ENCODE measurements at places on chromosomes 6 and 20.

DNA sequence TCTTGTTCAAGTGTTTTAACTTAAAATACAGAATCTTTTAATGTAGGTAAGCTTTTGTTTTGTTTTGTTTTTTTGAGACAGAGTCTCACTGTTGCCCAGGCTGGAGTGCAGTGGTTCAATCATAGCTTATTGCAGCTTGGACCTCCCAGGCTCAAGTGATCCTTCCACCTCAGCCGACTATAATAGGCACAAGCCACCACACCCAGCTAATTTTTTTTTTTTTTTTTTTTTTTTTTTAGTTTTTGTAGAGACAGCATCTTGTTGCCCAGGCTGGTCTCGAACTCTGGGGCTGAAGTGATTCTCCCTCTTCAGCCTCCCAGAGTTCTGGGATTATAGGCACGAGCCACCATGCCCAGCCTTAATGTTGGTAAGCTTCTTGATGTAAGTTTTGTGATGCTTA lies 3.3 kb downstream of the EFHC1 start:
- DNase-seq, result no peak

DNA sequence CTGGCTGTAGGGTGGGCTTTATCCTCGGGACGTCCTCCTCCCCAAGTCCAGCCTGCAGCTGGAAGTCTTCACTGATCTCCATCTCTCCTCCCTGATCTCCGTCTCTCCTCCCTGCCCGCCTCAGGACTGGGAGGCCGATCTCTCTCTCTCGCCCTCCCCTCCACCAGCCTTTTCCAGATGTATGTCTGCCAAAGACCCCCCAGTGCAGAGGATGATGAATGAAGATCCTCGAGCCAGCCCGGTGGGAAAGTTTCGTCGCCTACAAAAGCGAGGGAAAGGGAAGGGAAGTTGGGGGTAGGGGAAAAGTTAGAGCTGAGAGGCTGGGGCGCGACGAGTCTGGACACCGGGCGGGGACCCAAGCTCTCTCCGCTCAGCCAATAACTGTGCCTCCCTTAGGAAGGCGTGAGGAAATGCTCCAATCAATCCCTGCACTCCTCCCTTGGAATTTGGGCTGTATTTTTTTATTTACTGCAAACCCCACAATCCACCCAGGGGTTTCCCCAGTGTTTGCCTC lies 595 bp upstream of the SRF start:
- no peak for DNase-seq

DNA sequence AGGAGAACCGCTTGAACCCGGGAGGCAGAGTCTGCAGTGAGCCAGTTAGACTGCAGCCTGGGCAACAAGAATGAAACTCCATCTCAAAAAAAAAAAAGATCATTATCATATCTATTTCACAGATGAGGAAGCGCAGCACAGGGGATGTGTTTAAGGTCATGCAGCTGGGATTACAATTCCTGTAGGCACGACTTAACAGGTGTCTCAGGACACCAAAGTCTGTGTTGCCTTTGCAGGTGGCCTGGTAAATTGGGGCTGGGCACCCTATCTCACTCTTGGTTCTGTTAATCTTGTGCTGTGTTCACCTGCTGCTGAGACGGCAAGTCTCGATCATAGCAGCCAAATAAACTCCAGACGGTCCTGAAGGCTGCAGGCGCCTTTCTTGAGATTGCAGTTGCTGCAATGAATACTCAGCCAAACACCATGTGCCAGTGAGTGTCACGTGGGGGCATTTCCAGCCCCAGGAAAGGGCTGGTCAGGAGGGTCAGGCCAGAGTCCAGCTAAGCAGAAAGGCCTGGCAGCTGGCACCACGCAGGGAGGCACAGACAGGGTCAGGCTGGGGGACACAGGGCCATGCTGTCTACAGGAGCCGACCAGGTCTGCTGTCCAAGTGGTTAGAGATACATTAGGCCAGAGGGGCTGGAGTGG lies 55.8 kb downstream of the FGD2 start:
- no peak for DNase-seq

GRCh38 chr6:47650553-47651432 lies 47.6 kb upstream of the ADGRF4 start:
- DNase-seq, result no peak

- peak; percentile 59 for DNase-seq
Observed at GRCh38 chr6:75882734-75883133, 133.7 kb downstream of the MYO6 start.

DNA sequence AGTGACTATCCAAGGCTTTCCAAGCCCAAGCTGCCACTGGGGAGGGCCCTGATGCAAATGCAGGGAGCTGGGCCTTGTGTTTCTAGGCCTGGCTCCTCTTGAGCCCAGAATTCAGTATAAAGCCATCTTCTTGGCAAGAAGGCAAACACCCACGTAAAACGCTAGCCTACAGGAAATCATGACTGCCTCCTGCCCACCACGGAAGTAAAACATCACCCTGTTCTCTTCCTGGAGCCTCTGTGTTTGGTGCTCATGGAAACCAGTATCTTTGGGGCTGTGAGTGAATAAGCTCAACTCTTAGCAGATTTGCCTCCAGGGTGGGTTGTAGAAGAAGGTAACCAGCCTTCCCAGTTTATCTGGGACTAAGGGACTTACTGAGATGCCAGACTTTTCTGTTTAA lies 271.0 kb downstream of the ZNF217 start:
- no peak for DNase-seq

GRCh38 chr6:69593706-69594105 lies 203.1 kb downstream of the LMBRD1 start:
- DNase-seq, result no peak

- DNase-seq, result peak; percentile 99
Observed at GRCh38 chr6:43174263-43175112, 3.4 kb downstream of the SRF start.

DNA sequence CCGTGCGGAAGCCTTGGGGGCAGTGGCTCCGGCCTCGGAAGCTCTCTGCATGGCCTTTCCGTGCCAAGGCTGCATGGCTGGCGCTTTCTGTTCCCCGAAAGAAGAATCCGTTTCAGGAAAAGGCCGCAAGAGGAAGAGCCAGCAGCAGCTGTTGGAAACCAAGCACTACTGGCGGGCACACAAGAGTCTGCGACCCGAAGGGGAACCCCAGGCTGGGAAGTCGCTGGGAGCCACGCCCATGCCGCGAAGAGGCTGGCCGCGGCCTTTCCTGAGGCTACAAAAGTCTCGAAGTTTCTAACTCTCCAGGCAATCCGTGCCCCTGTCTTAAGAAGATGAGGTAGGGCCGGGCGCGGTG lies at the start of gene CGAS:
Gene CGAS (minus strand): TSS at position 191 of the 355 bp plus-strand sequence. CDS start 116 bp downstream, at position 75.
- DNase-seq, result peak; percentile 50
